ENCODE measurements at places on chromosomes 2 and 18.

GRCh38 chr2:189560273-189560586 lies 20.4 kb downstream of the SLC40A1 start:
- DNase-seq, result no peak

DNA sequence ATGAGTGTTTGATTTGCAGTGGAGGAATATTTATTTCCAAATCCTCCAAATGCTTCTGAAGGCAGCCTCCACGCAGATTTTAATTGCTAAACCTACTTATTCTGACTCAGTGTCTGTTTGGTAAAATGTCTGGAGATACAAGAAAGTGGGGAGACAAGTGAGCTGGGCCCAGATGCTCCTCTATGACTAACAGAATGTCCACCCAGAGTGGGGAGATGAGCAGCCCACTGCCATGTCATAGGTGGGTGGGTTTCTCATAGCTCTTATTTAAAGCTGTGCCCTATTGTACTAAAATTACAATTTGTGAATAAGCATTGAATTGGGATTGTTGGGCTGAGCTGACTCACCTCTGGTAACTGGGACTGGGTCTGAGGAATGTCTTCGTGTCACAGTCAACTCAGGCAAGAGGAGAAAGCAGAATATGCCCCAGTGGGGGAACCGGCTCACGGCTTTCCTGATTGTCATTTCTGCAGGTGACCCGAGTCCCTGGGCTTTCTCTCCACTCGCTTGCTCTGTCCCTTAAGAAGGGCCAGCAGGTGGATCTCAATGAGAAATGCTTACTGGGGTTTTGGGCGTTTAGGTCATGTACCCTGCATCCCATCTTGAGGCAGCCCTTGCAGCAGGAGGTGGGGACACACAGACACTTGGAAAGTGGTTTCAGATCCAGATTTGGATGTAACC lies 116.3 kb upstream of the SPRED2 start:
- no peak for DNase-seq

GRCh38 chr2:221377597-221377996 lies 194.5 kb downstream of the EPHA4 start:
- DNase-seq, result no peak

DNA sequence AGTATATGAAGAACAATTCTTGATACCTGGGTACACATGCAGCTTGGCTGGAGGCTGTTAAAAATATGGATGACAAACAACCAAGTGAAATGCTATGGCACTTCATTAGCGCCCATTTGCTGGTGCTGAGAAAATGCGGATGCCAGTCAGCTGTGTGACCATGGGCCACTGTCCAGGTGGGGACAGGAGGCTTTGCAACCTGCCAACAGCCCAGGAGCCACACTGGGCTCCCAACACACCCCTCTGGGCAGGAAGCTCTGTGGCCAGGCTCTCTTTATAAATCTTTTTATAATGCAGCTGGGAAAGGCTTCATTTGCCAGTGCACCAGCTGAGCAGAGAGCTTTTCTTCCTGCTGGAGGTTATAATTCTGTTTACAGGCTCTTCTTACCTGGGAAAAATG lies 19.9 kb downstream of the RNF144A start:
- no peak for DNase-seq

- DNase-seq, result no peak
Observed at GRCh38 chr2:70730730-70731129, 37.3 kb downstream of the ADD2 start.

- DNase-seq, result no peak
Observed at GRCh38 chr2:15800495-15801329, 139.6 kb upstream of the MYCN start.

- DNase-seq, result no peak
Observed at GRCh38 chr18:50119296-50119695, 75.7 kb downstream of the MYO5B start.

- no peak for DNase-seq
Observed at GRCh38 chr18:68152770-68153169, 562.1 kb downstream of the TMX3 start.

DNA sequence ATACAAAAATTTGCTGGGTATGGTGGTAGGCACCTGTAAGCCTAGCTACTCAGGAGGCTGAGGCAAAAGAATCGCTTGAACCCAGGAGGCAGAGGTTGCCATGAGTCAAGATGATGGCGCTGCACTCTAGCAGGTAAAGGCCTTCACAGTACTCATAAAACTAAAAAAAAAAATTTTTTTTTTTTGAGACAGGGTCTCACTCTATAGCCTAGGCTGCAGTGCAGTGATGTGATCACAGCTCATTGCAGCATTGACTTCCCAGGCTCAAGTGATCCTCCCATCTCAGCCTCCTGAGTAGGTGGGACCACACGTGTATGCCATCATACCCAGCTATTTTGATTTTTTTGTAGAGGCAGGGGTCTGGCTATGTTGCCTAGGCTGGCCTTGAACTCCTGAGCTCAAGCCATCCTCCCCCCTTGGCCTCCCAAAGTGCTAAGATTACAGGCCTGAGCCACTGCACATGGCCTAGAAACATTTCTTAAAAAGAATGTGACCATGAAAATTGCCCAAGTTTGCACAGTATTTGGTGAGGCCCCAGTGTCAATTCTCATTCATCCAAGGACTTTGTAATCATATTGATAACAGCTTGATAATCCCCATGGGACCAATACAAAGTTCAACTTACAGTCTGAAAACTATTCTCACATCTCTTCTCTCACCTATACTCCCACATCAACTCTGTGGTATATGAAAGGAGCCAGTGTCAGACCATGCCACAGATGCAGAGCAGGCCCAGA lies 64.2 kb upstream of the MYCN start:
- no peak for DNase-seq

DNA sequence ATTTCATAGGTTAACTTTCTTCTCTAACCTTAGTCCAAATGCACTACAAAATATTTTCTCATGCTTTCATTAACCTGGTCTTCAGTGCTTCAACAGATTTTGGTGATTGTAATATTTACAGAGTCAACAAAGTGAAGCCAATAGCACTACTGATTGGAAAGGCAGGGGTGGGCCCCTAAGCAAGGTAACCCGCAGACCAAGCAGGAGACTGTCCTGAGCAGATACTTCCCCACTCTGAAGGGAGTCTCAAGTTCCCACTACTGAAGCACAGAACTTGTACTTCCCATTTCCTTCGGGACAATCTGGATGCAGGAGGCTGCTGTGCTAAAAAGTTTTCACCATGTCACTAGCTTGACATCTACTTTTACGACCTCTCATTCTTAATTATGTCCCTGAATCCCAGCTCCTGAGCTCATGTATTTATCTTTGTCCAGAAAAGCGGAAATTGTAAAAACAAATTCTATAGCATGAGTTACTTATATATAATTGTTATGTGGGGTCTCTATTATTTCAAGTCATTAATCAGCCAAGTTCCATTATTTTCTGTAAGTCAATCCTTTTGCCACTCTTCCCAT lies 311.6 kb upstream of the REV1 start:
- DNase-seq, result no peak

DNA sequence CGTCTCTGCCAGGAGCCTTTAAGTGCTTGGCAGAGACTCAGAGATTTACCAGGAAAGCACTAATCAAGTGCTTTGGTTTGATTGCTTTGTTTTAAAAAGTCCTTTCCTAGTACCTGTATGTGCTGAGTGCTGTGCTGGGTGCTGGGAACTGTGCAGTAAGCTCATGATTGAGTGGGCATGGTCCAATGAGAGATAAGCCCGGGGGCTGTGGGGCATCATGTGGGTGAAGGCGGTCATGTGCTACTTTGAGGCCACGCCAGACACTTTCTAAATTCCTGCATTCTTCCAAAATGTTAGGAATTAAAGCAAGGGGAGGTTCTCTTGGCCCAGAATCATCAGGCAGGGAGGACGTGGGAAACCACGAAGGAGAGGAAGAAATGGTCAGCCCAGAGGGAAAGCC lies 109.0 kb downstream of the ACAA2 start:
- peak; percentile 84 for DNase-seq

- peak; percentile 81 for DNase-seq
Observed at GRCh38 chr2:38148501-38148900, 72.5 kb upstream of the CYP1B1 start.

- DNase-seq, result no peak
Observed at GRCh38 chr2:60554074-60554645, 706 bp upstream of the BCL11A start.

GRCh38 chr2:36408198-36408703 lies 52.7 kb downstream of the CRIM1 start:
- peak; percentile 80 for DNase-seq

- no peak for DNase-seq
Observed at GRCh38 chr2:213863541-213863940, 547.3 kb upstream of the VWC2L start.

- no peak for DNase-seq
Observed at GRCh38 chr2:26442301-26442700, 35.6 kb downstream of the OTOF start.

DNA sequence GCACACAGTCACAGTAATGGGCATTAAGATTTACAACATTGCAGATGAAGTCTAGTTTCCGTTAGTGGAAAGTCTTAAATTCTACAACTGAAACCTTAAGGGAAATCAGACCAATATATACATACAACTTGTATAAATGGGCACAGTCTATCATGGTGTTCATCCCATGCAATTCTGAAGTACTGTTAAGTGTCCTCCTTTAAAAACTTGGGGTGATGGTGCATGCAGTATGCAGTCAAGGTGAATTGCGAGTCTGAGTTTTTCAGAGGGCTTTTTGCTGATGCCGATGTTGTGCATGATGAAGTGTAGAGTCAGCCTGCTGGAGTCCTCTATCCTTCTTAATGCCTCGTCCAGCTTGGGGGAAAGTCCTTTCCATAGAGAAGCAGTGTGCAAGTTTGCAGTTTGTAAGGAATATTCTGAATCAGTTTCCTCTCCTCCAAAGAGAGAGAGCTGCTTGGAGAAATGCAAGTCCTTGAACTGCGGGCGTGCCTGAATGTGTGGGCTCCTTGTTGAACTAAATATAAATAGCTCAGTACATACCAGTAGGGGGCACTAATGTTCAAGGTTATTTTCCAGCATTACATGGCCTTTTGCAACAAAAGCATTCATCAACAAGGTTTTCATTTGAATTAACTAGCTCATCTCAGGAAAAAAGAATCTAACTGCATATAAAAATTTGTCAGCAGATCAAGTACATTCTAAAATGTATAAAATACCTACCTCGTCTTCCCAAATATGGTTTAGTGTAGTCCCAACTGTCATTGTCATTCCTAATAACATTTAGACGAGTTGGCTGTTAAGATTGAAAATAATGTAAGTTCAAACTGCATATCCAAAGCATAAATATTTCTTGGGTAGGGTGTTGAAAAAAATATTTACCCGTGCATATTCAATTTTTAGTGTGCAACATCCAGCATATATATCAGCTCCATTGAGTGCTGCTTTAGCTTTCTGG lies 21.3 kb downstream of the HNRNPLL start:
- DNase-seq, result peak; percentile 88

DNA sequence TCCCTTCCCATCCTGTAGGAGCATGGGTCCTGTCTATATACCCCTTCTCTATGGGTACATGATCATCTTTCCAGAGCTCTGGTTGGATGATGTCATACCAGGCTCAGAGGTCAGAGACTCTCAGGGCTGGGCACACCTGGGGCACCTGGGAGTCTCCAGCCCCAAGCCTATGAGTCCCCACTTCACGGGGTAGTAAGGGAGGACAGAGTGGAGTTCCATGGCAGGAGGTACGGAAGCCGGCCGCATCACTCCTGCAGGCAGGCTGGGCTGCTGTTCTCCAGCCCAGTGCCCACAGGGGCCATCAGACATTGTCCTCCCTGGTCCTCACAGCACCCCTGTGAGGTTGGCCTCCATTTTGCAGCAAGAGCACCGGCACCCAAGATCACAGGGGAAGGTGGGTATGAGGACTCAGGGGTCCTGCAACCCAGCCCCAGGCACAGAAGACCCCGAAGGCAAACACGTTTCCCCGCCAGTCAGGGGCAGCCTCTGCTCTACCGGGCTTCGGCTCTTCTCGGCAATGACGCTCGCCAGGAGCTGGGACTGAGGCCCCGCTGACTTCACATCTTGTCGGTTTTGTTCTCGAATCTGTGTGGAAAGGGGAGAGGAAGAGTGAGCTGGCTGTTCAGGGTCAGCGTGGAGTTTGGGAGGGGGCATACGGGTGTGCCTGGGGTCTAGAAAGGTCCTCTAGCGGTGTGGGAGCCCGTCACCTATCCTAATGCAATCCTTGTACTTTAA lies 91.5 kb downstream of the ADD2 start:
- DNase-seq, result no peak

DNA sequence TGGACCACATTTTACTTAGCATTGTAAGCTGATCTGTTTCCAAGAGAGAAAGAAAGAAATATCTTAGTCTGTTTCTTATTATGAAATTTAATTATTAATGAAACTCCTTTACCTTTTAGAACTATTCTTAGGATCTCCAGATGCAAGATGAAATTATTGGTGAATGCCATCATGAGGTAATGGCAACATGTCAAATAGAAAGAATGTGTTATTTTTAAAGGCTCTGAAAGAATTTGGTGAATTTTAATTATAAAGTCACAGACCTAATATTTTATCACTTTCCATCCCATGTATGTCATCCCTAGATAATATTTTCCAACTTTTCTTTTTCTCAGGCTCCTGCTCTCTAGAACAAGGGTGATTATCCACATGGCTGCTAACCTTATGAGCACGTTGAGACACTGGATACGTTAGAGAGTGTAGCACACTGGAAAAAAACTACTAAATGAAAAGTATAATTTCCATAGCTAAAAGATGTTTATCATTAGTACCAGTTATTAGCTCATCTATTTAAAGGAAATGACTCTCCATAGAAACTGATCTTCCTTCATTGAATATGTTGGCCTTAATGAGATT lies 95.2 kb upstream of the SCG2 start:
- no peak for DNase-seq

- peak; percentile 29 for DNase-seq
Observed at GRCh38 chr2:121903037-121903689, 147.7 kb downstream of the TSN start.

All from cardiac fibroblast (primary cell).